ENCODE measurements at places on chromosomes 4 and X.

- DNase-seq = no peak
- H3K4me3 ChIP-seq = peak overlapping the region; percentile 11
- peaks cover 3% of the 10 kb centered on the region for H3K36me3 ChIP-seq
These were observed 1.7 kb upstream of the METTL14 start for GRCh38 chr4:118683513-118683912.

- H3K36me3 ChIP-seq = peaks cover 1% of the 10 kb centered on the region
- no peaks in the 10 kb centered on the region for H3K4me1 ChIP-seq
- DNase-seq = no peak
- no peak overlapping the region for H3K27ac ChIP-seq
- H3K27me3 ChIP-seq = no peaks in the 10 kb centered on the region
- H3K4me3 ChIP-seq = no peak overlapping the region
These were observed 41.2 kb downstream of the LONRF3 start for GRCh38 chrX:119015407-119016237.

GRCh38 chr4:1898681-1899080 is 27.5 kb downstream of the NSD2 start:
- H3K27ac ChIP-seq = peak overlapping the region; percentile 67
- H3K36me3 ChIP-seq = peaks cover 19% of the 10 kb centered on the region
- H3K27me3 ChIP-seq = no peaks in the 10 kb centered on the region
- H3K4me1 ChIP-seq = peaks cover 1% of the 10 kb centered on the region

- no peaks in the 10 kb centered on the region for H3K36me3 ChIP-seq
- no peak overlapping the region for H3K27ac ChIP-seq
- no peaks in the 10 kb centered on the region for H3K27me3 ChIP-seq
- H3K4me1 ChIP-seq = no peaks in the 10 kb centered on the region
- H3K4me3 ChIP-seq = no peak overlapping the region
These were observed 353.0 kb downstream of the IDS start for GRCh38 chrX:149151805-149152757.

DNA sequence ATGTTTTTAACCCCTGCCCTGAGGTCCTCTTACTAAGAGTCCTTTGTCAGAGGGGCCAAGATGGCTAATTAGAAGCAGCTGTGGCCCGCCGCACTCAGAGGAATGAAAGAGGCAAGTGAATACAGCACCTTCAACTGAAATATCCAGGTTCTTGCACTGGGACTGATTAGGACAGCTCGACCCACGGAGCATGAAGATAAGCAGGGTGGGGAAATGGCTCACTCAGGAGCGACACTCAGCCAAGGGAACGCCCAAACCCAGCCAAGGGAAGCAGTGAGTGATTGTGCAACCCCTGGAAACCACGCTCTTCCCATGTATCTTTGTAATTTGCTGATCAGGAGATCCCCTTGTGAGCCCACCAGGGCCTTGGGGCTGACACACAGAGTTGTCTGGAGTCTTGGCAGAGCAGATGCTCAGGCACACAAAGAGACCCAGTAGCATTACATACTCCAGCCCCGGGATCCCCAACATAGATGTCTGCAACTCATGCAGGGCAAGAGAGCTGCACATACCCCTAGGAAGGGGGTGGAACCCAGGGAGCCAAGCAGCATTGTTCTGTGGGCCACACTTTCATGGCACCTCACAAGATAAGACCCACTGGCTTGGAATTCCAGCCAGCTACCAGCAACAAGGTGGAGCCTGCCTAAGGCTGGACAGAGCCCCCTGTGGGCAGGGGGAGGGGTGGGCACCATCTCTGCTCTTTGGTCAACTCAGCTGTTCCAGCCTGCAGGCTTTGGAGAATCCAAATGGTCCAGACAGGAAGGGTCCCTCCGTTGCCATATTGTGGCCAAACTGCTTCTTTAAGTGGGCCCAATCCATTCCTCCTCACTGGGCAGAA is 23.3 kb downstream of the F8A3 start:
- peaks cover 1% of the 10 kb centered on the region for H3K4me1 ChIP-seq
- no peak overlapping the region for H3K4me3 ChIP-seq
- no peak for DNase-seq
- peaks cover 9% of the 10 kb centered on the region for H3K36me3 ChIP-seq

GRCh38 chr4:95676190-95676589 is 127.4 kb upstream of the UNC5C start:
- no peaks in the 10 kb centered on the region for H3K27me3 ChIP-seq
- no peak overlapping the region for H3K27ac ChIP-seq
- DNase-seq = no peak
- no peaks in the 10 kb centered on the region for H3K36me3 ChIP-seq

Data from progenitor cell of endocrine pancreas (in vitro differentiated cells).